ENCODE measurements at places on chromosomes 16 and 17.

DNA sequence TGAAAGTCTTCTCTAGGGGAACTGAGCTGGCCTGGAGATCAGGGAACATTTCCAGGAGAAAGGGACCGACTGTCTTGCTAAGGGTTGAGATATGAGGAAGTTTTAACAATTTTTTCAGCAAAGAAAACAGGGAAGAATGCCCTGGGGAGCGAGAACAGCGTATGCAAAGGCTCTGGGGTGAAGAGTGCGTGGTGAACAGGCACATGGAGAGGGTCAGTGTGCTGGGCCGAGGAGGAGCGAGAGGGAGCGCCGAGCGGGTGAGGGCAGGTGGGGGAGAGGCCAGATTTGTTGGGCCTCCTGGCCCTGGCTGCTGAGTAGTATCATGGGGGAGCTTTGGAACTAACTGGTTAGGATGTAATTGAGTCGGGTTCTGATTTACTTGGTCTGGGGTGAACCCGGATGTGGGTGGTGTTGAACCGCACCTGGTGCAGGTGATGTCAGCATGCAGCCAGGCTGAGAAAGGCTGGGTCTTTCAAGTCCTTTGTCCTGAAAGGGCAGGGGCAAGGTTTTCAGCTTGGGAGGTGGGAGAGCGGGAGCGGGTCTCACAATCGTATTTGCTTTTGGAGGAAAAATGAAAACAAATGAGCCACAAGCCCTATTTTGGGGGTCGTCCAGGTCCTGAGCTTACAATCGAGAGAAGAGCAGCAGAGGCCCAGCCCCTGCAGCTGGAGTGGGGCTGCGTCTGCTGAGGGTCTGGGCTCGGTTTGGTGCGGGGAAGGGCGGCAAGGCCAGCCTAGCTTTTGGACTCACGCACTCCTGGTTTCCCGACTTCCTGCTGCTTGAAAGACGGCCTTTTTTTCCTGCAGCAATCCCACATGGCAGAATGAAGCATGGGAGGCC, 11.1 kb upstream of the WFDC1 start:
- DNase-seq, result no peak

DNA sequence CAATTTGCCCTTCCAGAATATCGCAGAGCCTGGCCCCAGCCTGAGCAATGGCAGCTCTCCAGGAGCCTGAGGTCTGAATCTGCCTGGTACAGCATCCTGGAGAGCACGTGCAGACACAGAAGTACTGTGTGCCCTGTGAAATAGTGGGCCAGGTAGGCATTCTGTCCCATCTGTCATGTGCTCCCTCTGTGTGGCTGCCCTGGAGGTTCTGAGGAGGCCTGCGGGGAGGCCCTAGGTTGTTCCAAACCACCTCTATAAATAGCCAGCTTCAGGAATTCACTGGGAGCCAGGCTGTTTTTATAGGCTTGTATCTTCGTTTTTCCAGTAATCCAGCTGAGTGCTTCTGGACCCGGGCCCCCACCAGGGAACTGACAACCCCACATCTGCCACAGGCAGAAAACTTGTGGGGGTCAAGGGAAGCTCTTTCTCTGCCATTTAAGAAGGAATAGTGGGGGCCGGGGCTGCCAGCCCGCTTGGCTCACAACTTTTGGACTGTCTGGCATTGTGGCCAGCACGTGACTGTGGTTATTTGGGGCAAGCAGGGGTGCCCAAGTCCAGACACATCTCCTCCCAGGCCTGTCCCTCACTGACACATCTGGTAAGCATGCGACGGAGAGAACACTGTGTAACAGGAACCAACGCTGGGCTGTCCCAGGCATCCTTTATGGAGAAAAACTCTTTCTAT, 356.3 kb upstream of the TNRC6C start:
- peak; percentile 81 for DNase-seq

DNA sequence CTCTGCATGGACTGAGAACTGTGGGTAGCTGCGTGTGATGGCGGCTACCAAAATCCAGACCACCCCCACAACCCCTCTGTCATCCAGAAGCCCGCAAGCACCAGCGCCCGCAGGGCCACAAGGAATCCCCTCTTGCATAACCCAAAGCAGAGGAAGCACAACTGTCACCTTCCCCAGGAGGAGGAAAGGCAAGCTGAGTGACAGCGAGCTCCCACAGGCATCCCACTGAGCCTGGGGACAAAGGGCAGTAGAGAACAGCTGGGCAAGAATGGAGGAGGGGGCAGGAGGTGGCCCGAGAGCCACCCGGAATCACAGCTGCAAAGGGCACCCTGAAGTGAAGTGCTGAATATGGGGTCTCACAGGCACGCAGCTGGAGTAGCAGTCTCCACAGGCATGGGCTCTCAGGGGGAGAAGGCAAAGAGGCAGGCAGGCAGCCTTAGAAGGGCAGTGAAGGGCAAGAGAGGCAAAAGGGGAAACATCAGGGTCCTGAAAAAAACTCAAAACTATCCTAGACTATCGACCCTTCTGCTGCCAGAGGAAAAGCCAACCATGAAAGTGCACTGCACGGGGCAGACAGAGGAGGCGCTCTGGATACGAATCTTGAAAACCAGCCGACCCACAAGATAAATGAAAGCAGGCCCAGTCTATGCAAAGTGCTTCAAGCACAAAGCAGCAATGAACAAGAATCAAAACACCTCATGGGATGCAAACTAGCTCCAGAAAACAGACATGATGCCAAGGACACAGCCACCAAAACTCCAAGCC, 17.1 kb downstream of the USP36 start:
- DNase-seq, result no peak

GRCh38 chr16:1159325-1159972, 6.5 kb downstream of the CACNA1H start:
- no peak for DNase-seq

GRCh38 chr16:813204-813915, 12.8 kb upstream of the GNG13 start:
- DNase-seq, result no peak

- peak; percentile 82 for DNase-seq
Observed at GRCh38 chr16:30805370-30806169, 18.6 kb upstream of the ZNF629 start.

- peak; percentile 58 for DNase-seq
Observed at GRCh38 chr16:30535777-30536190, 1.1 kb upstream of the ZNF747 start.

GRCh38 chr16:46787909-46788308, 39.8 kb upstream of the MYLK3 start:
- no peak for DNase-seq

DNA sequence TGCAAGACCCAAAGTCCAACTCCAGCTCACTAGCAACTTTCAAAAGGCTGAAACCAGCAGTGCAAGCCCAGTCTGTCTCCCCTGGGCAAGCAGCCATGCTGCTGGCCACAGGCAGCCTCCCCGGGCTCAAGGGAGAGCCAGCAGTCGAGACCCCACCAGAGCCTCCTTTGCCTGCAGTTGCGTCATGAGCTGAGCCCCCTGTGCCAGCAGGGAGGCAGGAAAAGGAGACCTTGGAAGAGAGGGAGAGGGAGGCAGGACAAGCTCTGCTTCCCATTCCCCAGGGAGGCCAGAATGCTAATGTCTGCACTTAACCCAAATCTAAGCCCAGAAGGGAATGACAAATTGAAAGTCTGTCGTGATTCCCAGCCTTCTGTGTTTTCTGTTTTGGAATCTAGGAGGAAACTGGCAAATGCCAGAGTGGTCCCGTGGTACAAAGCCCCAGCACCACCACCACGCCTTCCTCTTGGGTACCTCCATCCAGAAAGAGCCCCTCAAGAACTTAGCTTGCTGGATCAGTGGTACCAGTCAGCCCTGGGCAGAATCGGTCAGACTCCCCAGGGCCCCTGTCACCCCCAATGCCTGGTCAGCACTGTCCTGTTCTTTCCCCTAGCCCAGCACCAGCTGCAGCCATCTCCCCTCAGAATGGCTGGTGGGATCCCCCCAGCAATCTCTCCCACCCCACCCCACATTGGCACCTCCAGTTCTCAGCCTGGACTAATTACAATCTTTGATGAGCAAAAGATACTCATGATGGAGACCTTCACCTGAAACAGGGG, 99.3 kb upstream of the TNRC6C start:
- DNase-seq, result no peak

GRCh38 chr16:15510992-15511391, 76.6 kb downstream of the BMERB1 start:
- DNase-seq, result no peak

GRCh38 chr16:11411059-11411550, 65.8 kb downstream of the RMI2 start:
- DNase-seq, result no peak

GRCh38 chr16:54072237-54072636, 214.3 kb downstream of the IRX3 start:
- DNase-seq, result no peak
